Lung (tissue), 17 donors: ENCODE measurements at places on chromosomes 2 and 18. TPM values are rescaled to one million over a fixed set of nuclear protein-coding genes. Genes with fewer than 3 reads are reported as not detected.

GRCh38 chr2:73414696-73415095, 29.1 kb downstream of the ALMS1 start:
- DNase-seq, result no peak

DNA sequence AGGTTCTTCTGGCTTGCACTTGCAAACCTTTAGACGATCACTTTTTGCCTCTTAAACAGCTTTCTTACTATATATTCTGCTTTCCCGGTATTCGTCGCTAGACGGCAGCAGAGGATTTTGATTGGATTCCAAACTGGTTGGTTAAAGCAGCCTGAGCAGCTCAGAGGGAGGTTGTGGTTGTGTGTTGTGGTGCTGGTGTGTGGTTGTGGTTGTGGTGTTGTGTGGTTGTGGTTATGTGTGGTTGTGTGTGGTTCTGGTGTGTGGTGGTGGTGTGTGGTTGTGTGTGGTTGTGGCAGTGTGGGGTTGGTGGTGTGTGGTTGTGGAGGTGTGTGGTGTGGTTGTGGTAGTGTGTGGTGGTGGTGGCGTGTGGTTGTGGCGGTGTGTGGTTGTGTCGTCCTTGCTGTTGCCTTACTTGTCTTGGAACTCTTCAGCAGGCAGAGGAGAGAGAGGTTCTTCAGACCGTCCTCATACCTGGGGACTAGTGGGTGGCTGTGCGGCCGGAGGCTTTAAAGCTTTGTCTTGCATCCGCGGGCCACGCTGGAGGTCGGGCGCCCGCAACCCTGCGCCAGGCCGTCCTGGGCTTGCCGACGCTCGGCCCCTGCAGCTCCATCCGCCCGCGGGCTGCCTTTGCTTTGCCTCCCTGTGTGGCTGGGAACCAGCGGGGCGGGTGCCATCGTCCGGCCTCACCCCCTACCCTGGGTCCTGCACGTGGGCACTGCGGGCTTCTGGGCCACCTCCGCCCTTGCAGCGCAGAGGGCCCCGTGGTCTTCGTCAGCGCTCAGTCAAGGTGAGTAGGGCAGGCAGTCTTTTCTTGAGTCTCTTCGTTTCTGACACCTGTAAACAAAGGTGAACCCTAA, 190.8 kb downstream of the ARHGAP28 start:
- DNase-seq, result peak; percentile 90

DNA sequence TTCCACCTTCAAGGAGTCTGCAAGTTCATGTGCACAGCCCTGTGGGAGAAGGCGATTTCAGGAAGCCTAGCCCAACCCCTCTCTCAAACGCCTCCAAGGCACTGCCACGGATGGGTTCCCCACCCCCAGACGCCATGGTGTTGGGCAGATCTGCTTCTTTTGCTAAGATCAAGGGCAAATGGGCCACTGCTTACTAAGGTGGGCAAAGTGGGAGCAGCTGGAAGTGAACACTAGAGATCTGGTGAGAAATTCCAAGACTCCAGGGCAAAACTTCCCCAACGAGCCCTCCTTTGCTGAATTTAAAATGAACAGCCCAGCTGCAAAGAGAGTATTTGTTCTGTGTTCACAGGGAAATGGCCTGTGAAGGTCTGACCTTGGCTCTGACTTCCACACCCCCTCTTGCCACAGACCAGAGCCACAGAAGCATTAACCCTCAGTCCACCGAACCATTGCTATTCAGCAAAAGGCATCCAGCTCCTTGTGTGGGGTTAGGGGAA, 45.1 kb upstream of the ZBTB7C start:
- DNase-seq, result no peak

- DNase-seq, result no peak
These were observed 224.6 kb upstream of the RAB6C start for GRCh38 chr2:129754831-129755230.

GRCh38 chr2:96176661-96177060, 31.4 kb upstream of the DUSP2 start:
- DNase-seq, result no peak

GRCh38 chr2:101120124-101120996, 30.8 kb downstream of the TBC1D8 start:
- no peak for DNase-seq

DNA sequence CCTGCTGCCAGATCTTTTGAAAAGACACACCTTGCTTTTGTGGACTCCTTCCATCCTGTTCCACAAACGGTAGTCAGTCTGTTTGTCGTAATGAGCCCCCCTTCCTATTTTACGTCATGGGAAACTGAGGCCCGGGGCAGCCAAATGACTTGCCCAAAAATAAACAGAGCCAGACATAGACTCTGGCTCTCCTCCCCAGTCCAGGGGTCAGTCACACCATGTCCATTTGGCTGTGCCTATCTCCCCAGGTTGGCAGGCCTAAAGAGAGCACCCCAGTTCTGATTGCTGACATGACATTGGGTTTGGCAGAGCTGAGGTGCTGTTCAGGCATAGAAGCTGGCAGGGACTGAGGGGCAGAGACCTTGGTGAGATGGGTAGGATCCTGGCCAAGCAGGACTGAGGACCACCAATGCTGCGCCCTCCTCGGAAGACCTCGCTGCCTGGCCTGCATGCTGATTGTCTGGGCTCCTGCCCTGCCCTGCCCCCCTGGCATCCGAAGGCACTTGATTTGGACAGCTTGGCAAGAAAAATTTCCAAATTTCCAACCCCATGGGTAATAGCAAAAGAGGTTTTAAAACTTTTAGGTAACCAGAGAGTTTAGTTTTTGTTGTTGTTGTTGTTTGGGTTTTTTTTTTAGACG, 335.4 kb downstream of the DYSF start:
- DNase-seq, result no peak

DNA sequence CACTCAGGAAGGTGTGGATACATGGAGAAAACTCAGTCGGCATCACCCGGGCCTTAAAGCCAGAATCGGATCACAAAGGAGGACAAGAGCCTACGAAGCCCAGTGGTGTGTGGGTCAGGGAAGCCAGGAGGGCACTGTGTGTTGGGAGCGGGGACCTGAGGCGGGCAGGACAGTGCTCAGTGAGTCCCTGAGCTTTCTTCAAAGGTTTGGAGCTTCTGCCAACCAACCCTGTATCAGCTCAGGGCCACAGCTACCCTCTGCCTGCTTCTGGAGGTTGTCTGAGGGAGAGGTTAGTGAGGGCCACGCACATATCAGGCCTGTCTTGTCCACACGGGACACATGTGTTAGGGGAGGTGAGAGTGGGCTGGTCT, 52.4 kb downstream of the DYSF start:
- DNase-seq, result no peak

DNA sequence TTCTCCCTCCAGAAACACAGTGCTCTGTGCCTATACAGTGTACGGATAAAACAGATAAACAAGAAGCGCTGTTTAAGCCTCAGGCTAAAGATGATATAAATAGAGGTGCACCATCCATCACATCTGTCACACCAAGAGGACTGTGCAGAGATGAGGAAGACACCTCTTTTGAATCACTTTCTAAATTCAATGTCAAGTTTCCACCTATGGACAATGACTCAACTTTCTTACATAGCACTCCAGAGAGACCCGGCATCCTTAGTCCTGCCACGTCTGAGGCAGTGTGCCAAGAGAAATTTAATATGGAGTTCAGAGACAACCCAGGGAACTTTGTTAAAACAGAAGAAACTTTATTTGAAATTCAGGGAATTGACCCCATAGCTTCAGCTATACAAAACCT, 70.7 kb downstream of the TANK start:
- DNase-seq, result no peak

DNA sequence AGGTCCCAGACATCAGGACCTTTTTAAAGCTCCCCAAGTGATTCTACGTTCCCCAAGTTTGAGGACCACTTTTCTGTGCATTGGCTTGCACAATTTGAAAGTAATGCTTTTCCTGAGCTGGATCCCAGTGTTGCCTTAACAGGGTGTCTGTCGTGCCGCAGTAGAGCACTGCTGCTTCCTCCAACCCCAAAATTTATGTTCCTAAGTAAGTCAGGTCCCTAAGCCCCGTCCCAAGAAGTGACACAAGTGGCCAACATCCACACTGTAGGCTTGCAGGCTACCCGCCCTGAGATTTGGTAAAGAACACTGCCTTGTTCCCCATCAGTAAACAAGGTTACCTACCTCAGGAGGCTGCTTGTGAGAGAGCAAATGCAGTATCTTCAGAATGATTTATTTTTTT, 2.0 kb downstream of the SFT2D3 start:
- DNase-seq, result no peak

DNA sequence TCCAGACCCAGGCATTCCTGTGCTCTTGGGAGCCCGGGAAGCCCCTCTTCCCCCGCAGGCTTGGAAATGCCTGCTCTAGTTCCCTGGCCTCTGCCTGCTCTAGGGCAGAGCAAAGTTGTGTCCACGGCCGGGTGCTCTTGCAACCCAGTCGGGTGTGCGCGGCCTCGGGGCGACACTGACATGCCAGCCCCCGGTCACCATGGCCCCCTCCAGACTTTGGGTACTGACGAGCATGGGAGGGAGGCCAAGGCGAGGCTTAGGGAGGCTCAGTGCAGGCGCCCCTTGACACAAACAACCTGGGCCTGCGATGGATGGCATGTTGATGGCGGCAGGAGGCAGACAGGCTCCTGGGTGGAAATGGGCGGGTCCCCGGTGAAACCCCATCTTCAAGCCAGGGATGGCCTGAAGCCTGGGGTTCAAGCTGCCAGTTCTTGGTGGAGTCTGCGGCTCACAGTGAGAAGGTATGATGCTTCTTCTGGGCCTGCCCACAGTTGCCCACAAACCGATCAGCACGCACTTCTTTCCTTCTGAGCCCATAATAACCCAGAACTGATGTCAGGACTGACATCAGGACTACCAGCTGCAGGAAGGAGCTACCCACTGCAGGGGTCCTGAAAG, 689.9 kb downstream of the DSC3 start:
- no peak for DNase-seq

- no peak for DNase-seq
These were observed 35.4 kb upstream of the MPPE1 start for GRCh38 chr18:11943551-11943950.

- DNase-seq, result no peak
These were observed 199.6 kb downstream of the MYCN start for GRCh38 chr2:16139663-16140615.

GRCh38 chr2:192194265-192194865, 368 bp downstream of the TMEFF2 start:
- peak; percentile 33 for DNase-seq

SLC30A3 gene
- 0.77 TPM for total RNA-seq

DNA sequence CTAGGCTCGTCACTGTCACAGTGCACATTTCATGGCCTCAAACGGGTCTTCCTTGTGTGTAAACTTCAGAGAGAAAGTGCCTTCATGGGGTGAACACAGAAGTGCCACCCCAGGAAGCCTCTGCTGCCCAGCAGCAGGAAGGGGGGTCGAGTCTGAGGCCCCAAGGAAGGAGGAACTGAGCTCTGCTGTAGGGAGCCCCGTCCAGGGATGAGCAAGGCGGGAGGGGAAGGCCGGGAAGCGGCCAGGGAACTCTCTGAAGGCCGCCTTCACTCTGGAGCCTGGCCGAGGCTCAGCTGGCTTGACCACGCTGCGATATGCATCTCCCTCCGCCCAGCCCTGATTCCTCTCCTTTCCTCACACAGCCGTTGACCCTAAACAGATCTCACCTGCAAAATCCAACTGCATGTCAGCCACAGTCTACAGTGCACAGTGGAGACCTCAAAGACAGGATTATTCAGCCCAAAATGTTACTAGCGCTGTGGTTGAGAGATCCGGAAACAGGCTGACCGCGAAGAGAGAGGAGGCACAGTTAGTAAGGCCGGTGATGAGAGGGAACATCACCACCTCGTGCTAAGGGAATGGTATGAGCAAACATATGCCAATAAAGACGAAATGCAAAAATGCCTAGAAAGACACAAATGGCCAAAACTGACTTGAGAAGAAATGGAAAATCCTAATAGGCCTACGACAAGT, 34.2 kb upstream of the CTDP1 start:
- DNase-seq, result no peak

ZNF532 gene
- total RNA-seq, result 56.6 TPM
